Activated CD4-positive, CD25-positive, alpha-beta regulatory T cell (primary cell): ENCODE measurements at places on chromosomes 1 and 21.

DNA sequence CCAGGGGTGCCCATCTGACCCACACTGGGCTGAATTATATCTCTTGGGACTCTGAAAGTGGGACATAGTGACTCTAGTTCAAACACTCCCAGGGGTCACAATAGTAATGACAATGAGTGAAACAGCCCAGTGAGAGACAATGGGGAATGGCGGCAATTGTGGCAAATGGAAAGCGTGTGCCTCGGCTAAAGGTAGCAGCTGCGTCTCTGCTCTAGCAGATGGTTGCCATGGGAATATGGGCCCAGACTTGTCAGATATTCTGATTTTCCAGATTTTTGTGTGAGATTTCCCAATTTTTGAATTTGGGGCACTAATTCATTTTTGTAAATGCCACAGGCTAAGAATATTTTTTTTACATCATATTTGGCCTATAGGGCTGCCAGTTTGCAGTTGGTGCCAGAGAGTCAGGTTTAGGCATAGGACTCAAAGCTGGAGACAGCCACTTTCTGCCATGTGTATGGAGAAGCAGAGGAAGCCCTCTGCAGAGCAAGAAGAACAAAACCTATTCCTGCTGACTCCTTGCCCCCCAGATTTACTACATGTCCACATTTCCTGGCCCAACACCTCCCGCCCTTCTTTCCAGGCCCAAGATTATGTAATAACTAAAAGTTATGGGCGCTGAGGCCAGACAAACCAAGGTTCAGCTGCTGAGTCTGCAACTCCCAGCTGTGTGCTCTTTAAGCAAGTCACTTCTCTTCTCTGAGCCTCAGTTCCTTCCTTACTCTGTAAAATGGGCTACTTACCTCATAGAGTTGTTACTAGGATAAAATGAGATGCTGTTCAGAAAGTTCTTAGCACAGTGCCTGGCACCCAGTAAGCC is 21.6 kb upstream of the PTP4A2 start:
- DNase-seq = no peak

DNA sequence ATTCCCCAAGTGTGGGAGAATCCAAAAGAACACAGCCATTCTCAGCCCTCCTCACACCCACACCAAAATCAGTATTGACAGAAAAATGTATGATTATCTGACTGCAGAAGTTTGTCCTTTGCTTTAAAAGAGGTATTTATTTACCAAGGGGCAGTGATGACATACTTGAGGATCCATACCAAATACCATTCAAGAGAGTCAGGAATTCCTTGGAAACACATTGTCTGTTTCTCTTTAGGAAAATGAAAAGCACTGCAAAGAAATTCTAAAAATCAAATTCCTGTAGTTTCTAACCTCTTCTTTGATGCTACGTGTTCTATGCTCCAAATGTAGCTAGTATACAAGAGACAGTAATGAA is 509.6 kb upstream of the CXADR start:
- DNase-seq = no peak

DNA sequence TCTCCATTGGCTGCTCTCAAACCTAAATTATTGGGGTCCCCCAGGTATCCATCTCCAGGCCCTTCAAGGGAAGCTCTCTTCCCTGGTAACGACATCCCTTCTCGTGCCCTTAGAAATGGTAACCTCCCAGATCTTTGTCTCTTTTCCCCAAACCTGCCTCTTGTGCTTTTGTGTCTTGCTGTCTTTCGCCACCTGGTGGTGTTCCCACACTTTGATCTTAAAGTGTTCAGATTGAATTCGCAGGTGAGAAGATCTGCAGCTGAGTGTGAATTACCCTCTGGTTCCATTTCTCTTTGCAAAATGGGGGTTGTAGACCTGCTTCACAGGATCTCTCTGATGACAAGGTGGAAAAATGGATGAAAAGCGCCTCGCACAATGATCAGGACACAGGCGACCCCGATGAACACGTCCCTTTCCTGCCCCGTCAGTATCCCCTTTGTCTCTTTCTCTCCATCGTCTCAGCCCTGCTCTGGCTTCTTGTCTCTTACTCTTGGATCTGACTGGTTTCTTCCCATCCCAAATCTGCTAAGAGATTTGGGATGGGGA is 53.1 kb downstream of the DOP1B start:
- DNase-seq = no peak

DNA sequence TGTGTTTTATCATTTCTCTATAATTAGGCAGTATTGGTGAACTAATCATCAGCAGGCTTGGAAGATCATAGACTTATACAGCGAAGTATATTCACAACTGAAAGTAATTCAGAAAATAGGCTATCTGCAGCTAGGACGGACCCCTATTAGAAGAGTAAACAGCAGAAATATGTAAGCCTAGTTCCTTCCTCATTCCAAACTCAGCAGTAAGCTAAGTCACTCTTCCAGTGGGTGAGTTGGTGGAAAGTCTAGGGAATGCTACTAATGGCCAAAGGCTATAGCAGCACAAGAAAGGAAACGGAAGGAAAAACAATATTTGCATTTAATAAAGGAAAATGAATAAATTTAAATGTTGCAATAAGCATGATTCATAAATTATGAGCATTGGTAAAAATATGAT is 918.1 kb upstream of the TMPRSS15 start:
- DNase-seq = no peak

GRCh38 chr1:35449334-35450008 is 107.7 kb downstream of the KIAA0319L start:
- no peak for DNase-seq

- DNase-seq = no peak
Observed at GRCh38 chr1:101365878-101366277, 129.1 kb downstream of the S1PR1 start.

GRCh38 chr1:70941563-70941962 is 106.1 kb downstream of the PTGER3 start:
- DNase-seq = no peak
